T follicular helper cell (primary cell): ENCODE measurements at places on chromosomes 6 and 20.

DNA sequence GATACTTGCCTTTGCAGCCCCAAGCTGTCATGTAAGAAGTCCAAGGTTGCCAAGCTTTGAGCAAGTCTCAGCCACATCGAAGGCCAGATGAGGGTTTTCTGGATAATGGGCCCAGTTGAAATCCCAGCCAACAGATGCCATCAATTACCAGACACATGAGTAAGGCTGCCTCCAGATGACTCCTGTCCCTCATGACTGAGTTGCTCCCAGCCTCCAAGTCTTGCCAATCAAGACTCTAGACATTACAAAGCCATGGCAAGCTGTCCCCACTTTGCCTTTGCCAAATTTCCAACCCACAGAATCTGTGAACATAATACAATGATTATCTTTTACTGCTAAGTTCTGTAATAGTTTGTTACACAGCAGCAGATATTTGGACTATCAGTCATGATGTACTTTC is 76.8 kb upstream of the ARMC2 start:
- no peak for DNase-seq

DNA sequence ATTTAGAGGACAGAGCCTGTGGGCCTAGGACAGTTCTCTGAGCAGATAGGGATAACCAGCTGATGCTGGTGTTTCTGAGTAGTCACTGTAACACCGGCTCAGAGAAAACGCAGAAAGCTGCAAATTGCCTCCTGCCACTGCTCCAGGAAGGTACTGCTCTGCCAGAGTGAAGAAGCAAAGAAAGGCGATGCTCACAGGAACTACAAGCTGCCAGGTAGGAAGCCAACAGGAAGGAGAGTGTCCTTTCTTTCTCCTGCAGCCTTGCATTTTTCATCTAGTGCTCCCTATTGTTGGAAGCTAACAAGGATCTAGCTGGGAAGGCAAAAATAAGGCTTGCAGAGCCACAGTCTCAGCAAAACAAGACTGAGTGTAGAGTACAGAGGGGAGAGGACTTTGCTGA is 70.7 kb upstream of the RAB32 start:
- no peak for DNase-seq

GRCh38 chr6:149750136-149750609 is 632 bp downstream of the PCMT1 start:
- DNase-seq = peak; percentile 19

DNA sequence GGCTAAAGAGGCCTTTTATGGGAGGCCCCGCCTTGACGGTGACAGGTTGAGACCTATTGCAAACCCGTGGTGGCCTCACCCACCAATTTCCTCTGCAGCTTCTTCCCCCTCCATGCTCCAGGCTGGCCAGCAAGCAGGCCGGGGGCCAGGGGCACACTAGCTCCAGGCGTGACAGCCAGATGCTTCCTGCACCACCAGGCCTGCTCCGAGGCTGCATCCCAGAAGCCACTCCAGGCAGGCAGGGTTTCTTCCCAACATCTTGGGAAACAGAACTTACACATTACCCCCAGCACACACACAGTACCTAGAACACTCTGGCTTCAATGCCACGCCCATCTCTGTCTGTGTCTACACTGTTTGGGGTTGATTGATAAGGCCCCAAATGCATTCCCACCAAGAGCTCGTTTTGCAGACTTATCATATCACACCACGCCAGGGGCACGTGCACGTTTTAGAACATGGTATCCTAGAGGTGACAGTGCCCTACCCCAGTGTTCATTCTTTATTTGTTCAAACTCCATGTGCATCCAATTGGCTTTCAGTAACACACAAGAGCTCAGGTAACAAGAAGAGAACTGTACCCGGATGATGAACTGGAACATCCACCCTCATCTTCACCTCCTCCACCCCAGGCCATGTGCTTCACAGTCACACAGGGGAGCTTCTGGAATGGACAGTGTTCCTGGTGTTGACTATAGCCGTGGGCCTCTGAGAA is 221.4 kb upstream of the RREB1 start:
- no peak for DNase-seq

DNA sequence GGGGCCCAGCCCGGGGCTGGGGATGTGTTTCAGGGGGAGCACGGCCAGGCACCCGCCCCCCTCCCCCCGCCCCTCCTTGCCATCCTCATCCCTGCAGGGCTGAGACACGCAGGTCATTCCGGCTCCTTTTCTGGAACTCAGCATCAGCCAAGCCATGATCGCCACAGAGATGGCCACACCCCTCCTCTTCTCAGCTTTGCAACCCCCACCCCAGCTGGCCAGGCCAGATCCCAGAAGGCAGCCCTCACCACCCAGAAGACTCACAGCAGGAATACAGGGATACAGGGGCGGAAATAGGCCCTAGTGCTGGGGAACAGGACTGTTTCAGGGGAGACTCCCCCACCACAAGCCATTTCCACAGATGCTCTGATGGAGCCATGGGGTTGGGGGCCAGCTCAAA is 33.5 kb downstream of the YTHDF1 start:
- DNase-seq = no peak

DNA sequence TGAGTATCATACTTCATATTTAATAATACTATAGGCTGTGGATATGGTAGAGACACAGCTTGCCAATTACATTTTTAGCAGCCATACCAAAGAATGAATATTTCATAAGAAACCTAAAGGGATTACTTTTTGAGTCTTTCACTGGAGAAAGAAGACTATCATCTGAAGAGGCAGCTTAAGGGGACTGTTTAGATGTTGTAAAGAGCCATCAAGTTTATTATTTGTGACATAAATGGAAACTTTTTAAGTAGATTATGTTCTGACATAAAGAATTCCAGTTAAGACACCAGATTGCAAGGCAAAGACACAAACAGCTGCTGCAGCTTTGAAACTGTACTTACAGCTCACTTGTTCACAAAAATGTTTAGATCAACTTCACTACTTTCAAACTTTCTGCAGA is 429.4 kb downstream of the TFAP2A start:
- DNase-seq = no peak

DNA sequence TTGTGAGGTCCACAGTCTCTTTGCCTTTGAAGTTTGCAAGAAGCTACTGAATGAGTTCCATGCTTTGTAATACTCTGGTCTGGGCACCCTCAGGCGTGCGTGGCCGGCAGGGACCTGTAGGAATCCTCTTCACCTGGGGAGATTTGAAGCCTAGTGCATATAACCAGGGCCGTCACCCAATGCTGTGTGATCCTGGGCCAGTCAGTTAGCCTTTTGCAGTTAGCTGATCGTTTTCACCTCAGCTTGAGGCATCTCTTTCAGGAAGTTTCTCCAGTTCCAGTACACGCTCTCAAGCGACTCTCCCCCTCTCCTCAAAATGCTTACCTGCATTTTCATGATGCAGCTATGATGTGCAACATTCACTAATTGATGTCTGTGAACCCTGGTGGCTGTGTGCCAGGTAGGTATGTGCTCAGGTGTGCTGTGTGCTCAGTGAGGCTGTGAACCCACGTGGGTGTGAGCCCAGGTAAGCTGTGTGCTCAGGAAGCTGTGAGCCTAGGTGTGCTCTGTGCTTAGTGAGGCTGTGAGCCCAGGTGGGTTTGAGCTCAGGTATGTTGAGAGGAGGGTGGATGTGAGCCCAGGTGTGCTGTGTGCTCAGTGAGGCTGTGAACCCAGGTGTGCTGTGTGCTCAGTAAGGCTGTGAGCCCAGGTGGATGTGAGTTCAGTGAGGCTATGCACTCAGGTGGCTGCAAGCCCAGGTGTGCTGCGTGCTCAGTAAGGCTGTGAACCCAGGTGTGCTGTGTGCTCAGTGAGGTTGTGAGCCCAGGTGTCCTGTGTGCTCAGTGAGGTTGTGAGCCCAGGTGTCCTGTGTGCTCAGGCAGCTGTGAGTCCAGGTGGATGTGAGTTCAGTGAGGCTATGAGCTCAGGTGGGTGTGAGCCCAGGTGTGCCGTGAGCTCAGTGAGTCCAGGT is 120.4 kb downstream of the PHACTR3 start:
- no peak for DNase-seq

- DNase-seq = no peak
These were observed 883 bp upstream of the DBNDD2 start for GRCh38 chr20:45407067-45407745.

DNA sequence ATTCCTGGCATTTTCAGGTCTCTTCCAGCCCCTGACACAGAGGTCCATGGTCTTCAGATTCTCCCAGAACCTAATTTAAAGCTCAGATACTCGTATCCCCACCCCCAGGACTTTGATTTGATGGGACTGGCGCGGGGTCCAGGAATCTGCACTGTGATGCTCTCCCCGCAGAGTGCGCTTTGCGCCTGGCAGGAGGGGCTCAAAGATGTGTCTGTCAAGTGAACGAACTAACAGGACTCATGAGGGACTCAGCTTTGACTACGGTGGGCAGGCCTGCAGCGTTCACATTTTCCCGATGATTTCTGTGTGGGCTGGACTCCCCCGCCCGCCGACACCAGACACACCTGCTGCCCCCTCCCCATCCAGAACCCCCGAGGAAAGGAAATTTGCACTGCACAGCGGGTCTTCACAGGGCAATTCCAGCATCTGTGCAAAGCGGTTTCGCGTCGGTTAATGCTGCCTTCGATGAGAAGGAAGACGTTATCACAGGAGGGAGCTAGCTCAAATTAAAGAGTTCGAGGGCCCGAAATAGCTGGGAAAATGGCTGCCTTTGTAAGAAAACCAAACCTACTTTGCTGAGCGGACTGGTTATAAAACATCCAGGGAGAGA is 90.2 kb downstream of the ZDHHC14 start:
- DNase-seq = no peak

DNA sequence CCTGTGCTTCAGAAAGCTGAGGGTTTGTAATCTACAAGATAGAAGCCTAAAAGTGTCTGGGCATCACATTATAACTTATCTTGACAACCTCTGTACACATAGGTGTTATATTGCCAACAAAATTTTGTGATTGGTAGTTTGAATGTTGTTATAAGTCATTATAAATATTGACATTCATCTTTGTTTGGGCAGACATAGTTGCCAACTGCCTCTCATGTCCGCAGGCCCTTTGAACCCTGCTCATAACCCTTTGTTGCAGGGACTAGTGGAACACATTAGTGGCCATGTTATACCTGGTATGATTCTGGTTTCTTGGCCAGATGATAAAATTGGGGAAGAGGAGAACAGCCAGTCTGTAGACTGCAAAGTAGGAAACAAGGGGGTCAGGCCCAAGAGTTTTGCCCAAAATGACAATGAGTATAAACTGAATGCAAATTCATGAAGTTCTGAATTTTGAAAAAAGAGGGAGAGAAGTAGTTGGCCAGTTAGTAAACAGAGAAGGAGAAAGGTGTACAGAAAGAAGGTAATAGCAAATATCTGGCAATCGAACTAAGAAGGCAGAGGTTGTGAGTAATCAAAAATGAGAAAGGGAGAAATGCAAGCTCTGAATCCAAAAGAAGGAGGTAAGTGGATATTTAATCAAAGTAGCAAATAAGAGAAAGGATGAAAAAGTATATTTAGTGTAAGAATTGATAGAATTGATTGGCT is 21.6 kb upstream of the LMBRD1 start:
- DNase-seq = no peak

DNA sequence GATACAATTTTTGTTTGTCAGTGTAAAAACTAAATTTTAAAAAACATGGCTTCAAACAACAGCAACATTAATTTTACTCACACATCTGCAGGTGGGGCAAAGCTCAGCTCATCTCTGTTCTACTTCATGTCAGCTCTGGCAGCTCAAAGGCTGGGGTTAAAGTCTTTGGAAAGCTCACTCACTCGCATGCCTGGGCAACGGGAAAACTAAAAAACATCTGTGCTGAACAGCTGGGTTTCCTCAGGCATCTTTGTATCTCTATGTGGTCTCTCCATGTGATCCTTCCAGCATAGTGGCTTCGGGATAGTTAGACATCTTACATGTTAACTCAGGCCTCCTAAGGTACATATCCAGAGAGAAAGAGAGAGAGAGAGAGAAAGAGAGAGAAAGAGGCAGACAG is 499.6 kb downstream of the RFPL4B start:
- no peak for DNase-seq

- no peak for DNase-seq
These were observed 7.5 kb upstream of the KIAA1755 start for GRCh38 chr20:38267901-38268514.

DNA sequence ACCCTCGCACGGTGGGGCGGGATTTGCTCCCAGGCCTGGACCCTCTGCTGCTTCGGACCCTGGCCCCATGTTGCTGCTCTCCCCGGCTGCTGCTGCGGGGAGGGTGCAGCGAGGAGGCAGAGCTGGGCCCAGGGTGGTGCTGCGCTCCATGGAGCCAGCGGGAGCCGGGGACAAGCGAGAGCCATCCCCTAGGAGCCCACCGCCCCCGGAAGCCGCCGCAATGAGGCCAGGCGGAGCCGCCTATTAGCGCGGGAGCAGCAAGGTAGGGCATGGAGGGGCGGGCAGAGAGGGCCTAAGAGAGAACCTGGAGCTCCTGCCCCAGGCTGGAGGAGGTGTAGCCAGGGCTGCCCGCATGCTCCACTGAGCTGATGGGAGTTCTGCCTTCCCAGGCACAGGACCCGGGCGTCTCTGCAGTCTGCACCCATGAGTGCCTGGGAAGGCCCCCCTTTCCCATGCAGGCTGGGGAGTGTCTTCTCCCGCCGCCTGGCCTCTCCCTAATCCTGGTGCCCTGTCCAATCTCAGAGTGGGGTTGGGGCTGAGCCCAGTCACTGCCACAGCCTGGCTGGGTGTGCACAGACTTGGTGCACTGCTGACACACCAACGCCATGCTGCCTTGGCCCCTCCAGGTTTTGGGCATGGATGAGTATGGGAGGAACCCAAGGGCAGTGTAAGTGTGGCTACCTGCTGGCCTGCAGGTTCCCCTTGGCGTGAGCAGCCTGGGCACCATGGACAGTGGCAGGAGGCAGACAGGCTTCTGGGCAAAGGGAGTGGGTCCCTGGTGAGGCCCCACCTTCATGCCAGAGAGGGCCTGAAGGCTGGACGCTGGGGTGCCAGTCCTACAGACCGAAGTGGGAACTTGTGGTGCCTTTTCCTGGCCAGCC is 360.6 kb upstream of the MAP3K7 start:
- no peak for DNase-seq

DNA sequence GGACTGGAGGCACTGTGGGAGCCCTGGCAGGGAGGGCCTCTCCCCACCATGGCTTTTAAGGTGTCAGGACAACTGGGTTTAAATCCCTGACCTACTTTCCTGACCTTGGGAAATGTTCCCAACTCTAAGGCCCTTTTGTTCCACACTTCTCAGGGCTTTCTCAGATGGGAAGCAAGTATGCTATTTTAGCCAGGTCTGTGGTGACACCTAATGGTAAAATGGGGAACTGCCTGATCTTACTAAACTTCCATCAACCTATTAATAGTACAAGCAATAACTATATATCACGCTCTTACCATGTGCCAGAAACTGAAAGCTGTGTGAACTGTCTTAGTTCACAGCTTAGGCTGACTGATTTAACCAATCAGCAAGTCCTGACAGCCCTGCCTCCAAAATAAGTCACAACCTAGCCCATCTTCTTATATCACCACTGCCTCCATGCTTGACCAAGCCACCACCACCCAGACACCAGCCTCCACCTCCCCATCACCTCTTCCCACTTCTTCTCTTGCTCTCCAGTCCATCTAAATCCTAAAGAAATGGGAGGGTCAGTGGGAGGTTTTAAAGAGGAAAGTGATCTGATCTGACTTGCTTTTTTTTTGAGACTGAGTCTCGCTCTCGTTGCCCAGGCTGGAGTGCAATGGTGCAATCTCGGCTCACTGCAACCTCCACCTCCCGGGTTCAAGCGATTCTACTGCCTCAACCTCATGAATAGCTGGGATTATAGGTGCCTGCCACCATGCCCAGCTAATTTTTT is 6.9 kb upstream of the BLCAP start:
- peak; percentile 31 for DNase-seq

GRCh38 chr20:50237349-50237748 is 46.7 kb downstream of the CEBPB start:
- DNase-seq = no peak

GRCh38 chr6:38871741-38872568 is 156.8 kb downstream of the DNAH8 start:
- peak; percentile 30 for DNase-seq

- no peak for DNase-seq
These were observed 59.8 kb upstream of the THBS2 start for GRCh38 chr6:169313347-169314010.
